Tracheal epithelial cell (primary cell): ENCODE measurements at places on chromosomes 12 and 14. TPM values are rescaled to one million over a fixed set of nuclear protein-coding genes. Genes with fewer than 3 reads are reported as not detected.

Gene KRT79
- total RNA-seq, result 0.21 and 0.24 TPM in 2 replicates

Gene KRT71
- total RNA-seq, result not detected in 2 replicates

Gene CPM
- total RNA-seq, result 7.5 and 19.8 TPM in 2 replicates

Gene ZNF385A
- 21.3 and 23.4 TPM in 2 replicates for total RNA-seq
